Activated CD4-positive, alpha-beta T cell treated with anti-CD3 and anti-CD28 coated beads for 1 hour (primary cell): ENCODE measurements at places on chromosomes 16 and 17.

DNA sequence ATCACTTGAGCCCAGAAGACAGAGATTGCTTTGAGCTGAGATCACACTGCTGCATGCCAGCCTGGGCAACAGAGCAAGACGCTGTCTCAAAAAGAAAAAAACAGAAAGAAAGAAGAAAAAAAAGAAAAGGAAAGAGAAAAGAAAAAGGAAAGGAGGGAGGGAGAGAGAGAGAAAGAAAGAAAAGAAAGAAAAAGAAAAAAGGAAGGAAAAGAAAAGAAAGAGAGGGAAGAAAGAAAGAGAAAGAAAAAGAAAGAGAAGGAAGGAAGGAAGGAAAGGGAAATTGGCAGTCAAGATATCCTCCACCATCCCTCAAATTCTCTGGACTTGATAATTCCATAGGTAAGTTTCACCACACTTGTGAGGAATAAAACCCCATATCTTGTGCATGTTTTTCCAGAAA, 71.4 kb upstream of the WSB1 start:
- no peak for DNase-seq

GRCh38 chr16:10619271-10619849, 39.0 kb upstream of the EMP2 start:
- no peak for DNase-seq

GRCh38 chr16:12515346-12515745, 288.3 kb downstream of the CPPED1 start:
- DNase-seq, result no peak

GRCh38 chr17:45748731-45749310, 35.3 kb upstream of the CRHR1 start:
- no peak for DNase-seq

DNA sequence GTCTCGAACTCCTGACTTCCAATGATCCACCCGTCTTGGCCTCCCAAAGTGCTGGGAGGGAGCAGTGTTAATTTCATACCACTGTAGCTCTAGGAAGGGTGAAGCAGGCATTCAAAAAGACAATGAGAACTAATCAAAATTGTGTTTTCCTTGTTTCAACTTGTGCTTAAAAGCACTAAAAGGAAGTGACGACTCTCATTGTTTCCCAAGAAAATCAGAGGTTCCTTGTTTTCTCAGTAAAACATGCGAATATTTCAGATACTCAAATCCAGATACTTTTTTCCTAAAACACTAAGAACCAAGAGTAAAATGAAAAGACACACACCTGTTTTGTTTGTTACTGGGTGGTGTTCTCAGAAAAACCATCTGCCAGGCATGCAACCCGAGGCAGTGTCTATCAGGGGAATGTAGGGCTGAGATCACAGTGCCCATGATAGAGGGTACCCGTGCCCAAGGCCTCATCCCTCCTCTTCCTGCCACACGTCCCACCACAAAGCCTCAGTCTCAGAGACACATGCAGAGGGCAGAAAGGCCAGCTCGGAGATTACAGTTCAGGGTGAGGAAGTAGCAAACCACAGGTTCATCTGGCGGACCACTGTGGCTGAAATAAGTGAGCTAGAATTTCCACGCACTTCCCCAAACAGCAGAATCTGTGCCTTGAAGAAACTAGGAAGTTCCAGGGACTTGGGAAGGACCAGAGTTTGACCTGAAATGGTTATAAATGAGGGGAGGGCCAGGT, 33.7 kb downstream of the GINS3 start:
- no peak for DNase-seq

- no peak for DNase-seq
Measured at GRCh38 chr17:16190703-16191360, 24.5 kb downstream of the NCOR1 start.

GRCh38 chr16:21638573-21638975, 13.8 kb downstream of the IGSF6 start:
- no peak for DNase-seq
